ENCODE measurements at places on chromosomes 13 and 19. TPM values are rescaled to one million over a fixed set of nuclear protein-coding genes. Genes with fewer than 3 reads are reported as not detected.

- no peak overlapping the region for H3K4me3 ChIP-seq
- no peaks in the 10 kb centered on the region for H3K36me3 ChIP-seq
- no peaks in the 10 kb centered on the region for H3K27me3 ChIP-seq
- no peaks in the 10 kb centered on the region for H3K4me1 ChIP-seq
- no peak for DNase-seq
- H3K27ac ChIP-seq = no peak overlapping the region
These were observed 799 bp upstream of the C1QTNF9B start for GRCh38 chr13:23898101-23898500.

DNA sequence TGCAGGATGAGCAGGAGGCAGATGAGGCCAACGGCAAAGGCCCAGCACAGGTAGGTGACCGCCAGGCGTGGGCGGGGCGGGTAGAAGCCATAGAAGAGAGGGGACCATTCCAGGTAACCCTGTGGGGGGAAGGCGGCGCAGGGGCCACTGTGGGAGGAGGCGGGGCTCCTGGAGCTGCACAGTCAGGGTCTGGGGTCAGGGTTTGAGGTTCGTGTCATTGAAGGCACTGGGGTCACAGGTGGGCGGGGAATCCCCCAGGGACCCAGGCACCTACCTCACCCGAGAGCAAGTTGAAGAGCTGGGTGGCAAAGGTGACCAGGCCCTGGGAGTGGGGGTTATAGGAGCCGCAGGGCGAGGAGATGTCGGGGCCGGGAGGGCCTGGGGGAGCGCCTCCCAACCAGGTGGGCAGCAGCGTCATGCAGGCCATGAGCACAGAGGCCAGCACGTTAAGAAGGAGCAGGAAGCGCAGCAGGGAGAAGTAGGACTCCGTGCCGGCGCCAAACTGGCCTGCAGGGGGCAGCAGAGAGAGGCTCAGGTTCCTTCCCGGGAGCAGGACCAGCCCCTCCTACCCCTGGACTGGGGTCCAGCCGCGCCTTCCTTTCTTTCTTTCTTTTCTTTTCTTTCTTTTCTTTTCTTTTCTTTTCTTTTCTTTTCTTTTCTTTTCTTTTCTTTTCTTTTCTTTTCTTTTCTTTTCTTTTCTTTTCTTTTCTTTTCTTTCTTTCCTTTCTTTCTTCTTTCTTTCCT is 4.6 kb downstream of the TMC4 start:
- H3K4me1 ChIP-seq = peaks cover 10% of the 10 kb centered on the region
- no peak for DNase-seq
- peaks cover 4% of the 10 kb centered on the region for H3K27me3 ChIP-seq
- H3K4me3 ChIP-seq = peak overlapping the region; percentile 5

- H3K4me3 ChIP-seq = peak overlapping the region; percentile 34
- peak; percentile 99 for DNase-seq
- peaks cover 30% of the 10 kb centered on the region for H3K4me1 ChIP-seq
- no peaks in the 10 kb centered on the region for H3K27me3 ChIP-seq
- H3K36me3 ChIP-seq = no peaks in the 10 kb centered on the region
These were observed 4.1 kb upstream of the EML2 start for GRCh38 chr19:45643024-45643926.

DNA sequence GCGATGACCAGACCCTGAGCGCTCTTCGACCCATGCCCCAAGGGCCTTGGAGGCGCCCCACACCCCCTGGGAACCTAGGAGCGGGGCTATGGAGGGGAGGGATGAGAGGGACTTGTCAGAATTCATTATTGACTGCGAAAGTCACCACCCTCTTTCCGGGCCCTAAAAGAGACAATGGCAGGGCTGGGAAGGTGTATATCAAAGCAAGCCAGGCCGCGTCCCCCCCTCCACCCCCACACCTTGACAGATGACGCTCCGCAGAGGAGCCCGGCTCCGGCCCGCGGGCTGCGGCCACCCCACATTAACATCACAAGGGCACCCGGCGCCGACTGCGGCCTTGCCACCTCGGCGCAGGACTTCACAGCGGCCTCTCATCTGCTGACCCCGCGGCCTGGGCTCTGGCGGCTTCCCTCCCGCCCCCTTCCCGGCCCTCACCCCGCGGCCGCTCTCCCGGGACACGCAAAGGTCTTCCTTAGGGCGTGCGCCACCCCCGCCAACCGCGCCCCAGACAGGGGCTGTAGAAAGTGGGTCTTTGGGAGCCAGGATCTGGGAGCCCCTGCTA is 2.4 kb downstream of the CDX2 start:
- no peak for DNase-seq
- H3K4me3 ChIP-seq = no peak overlapping the region
- H3K36me3 ChIP-seq = no peaks in the 10 kb centered on the region
- H3K27ac ChIP-seq = no peak overlapping the region

DNA sequence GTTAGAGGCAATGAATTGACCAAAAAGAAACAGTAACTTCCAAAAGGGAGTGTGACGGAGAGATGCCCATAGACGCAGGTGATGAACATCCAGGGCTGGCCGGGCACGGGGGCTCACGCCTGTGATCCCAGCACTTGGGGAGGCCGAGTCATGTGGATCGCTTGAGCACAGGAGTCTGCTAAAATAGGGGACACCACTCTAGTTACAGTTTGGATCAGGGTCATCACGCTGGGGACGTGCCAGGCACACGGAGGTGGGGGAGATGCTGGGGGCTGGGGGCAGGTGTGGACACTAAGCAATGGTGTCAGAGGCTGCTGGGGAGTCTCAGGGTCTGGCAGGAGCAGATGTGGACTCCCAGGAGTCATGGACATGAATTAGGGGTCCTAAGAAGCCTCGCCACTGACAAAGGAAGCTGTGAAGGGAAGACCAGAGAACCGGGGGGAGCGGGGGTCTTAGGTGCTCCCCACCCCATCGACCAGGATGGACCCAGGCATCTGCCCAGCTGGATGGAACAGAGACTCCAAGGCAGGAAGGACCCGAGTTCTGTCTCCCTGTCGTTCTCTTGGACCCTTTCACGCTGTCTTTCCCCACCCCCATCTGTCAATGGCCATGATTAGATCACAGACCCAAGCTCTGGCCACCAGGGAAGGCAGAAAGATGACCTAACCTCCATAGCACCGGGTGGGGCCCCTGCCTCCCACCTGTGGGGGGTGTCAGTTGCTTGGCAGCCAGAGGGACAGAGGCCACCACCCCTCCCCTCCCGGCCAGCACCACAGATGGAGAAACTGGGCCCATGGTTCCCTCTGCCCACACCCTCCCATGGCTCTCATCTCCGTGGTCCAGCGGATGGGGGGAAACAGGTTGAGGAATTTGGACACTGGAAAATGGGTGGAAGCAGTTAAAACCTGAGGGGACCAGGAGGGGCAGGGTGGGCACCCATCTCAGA is 19.6 kb downstream of the CCDC8 start:
- H3K4me1 ChIP-seq = no peaks in the 10 kb centered on the region
- no peak overlapping the region for H3K27ac ChIP-seq
- no peak for DNase-seq
- H3K27me3 ChIP-seq = no peaks in the 10 kb centered on the region

- peaks cover 5% of the 10 kb centered on the region for H3K36me3 ChIP-seq
- peak overlapping the region; percentile 52 for H3K4me3 ChIP-seq
- peaks cover 42% of the 10 kb centered on the region for H3K27me3 ChIP-seq
- no peak overlapping the region for H3K27ac ChIP-seq
- H3K4me1 ChIP-seq = peaks cover 22% of the 10 kb centered on the region
- no peak for DNase-seq
These were observed 349 bp upstream of the KISS1R start for GRCh38 chr19:916645-917322.

GRCh38 chr13:105329359-105329758 is 1206.1 kb downstream of the EFNB2 start:
- H3K27ac ChIP-seq = no peak overlapping the region
- no peaks in the 10 kb centered on the region for H3K27me3 ChIP-seq
- no peaks in the 10 kb centered on the region for H3K36me3 ChIP-seq
- no peaks in the 10 kb centered on the region for H3K4me1 ChIP-seq
- no peak overlapping the region for H3K4me3 ChIP-seq
- no peak for DNase-seq

GRCh38 chr13:79777504-79777903 is 296.5 kb downstream of the NDFIP2 start:
- H3K4me1 ChIP-seq = peaks cover 5% of the 10 kb centered on the region
- DNase-seq = no peak
- no peaks in the 10 kb centered on the region for H3K36me3 ChIP-seq
- H3K4me3 ChIP-seq = no peak overlapping the region
- no peak overlapping the region for H3K27ac ChIP-seq

DNA sequence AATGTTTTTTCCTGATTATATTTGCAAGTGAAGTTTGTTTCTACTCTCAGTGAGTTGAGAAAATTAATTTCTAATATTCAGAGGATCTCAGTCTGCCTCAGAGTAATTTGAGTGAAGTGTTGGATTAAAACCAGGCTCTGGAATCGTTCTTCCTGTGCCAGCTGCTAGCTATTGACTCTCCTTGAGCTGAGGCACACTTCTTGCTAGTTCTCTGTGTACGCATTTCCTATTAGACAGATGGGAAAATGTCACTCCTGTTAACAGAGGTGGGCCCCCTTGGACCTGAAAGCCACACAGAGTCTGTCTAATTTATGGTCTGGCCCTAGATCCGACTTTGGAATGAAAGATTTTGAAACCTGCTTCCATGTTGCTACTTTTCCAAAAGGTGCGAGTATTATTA is 107.6 kb upstream of the RNF113B start:
- H3K27ac ChIP-seq = no peak overlapping the region
- no peaks in the 10 kb centered on the region for H3K27me3 ChIP-seq
- H3K36me3 ChIP-seq = no peaks in the 10 kb centered on the region
- no peak for DNase-seq

DNA sequence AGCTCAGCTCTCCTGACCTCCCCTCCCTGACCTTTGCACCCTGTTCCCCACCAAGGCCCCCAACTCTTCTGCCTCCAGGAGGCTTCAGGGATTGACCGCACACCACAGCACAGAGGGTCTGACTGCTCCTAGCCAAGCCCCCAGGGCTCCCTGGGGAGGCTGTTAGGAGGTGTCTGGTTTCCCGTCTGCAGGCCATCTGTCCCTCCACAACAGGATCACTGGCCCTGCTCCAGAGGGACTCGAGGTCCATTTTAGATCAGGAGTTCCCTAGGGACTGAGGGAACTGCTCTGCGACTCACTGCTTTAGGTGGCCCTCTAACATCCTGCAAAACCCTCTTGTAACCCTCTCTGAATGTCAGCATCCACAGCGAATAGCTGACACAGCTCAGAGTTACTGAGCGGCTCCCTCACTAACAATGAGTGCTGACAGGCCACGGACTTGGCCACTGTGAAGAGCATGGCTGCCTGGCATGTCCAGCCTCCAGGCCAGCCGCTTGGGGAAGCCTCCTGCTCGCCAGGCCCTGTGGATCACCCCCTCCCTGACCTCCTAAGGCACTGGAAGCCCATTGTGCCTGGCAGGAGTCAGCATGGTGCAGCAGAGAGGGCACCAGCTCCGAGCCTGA is 17.7 kb downstream of the GRIK5 start:
- H3K27ac ChIP-seq = no peak overlapping the region
- no peaks in the 10 kb centered on the region for H3K4me1 ChIP-seq
- H3K36me3 ChIP-seq = peaks cover 59% of the 10 kb centered on the region
- no peak overlapping the region for H3K4me3 ChIP-seq
- DNase-seq = no peak

GRCh38 chr19:3543150-3544057 is 4.4 kb downstream of the TEKTIP1 start:
- no peaks in the 10 kb centered on the region for H3K36me3 ChIP-seq
- no peak for DNase-seq
- H3K4me1 ChIP-seq = peaks cover 10% of the 10 kb centered on the region
- H3K27ac ChIP-seq = no peak overlapping the region

- DNase-seq = no peak
- no peaks in the 10 kb centered on the region for H3K36me3 ChIP-seq
- no peak overlapping the region for H3K27ac ChIP-seq
These were observed 44.3 kb downstream of the COLGALT1 start for GRCh38 chr19:17599780-17600179.

The SHISA7 gene
- total RNA-seq = 1.0 TPM

The NCAN gene
- 2.7 TPM for total RNA-seq

All from H1 (cell line).